ENCODE measurements at places on chromosomes 4 and X.

DNA sequence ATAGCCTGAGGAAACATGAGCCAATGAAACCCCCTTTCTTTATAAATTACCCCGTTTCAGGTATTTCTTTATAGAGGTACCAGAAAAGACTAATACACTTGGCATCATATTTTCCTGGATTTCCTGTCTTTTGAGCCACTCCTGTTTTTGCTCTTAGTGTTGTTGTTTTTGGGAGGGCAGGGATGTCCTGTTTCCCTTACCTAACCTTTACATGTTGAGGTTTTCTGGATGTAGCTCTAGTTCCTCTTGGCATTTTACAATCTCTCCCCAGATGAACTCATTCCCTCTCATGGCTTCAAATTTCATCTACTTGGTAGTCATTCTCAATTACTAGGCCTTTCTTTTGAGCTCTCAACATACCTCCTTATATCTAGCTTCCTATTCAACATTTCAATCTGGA is 104.1 kb upstream of the MAB21L2 start:
- DNase-seq, result no peak

- DNase-seq, result no peak
Observed at GRCh38 chr4:53057679-53058078, 195.6 kb downstream of the RASL11B start.

- no peak for DNase-seq
Observed at GRCh38 chr4:3374011-3374645, 67.6 kb upstream of the HGFAC start.

- DNase-seq, result no peak
Observed at GRCh38 chr4:152572417-152573086, 36.7 kb upstream of the FBXW7 start.

- no peak for DNase-seq
Observed at GRCh38 chr4:54363037-54363436, 133.9 kb downstream of the PDGFRA start.

DNA sequence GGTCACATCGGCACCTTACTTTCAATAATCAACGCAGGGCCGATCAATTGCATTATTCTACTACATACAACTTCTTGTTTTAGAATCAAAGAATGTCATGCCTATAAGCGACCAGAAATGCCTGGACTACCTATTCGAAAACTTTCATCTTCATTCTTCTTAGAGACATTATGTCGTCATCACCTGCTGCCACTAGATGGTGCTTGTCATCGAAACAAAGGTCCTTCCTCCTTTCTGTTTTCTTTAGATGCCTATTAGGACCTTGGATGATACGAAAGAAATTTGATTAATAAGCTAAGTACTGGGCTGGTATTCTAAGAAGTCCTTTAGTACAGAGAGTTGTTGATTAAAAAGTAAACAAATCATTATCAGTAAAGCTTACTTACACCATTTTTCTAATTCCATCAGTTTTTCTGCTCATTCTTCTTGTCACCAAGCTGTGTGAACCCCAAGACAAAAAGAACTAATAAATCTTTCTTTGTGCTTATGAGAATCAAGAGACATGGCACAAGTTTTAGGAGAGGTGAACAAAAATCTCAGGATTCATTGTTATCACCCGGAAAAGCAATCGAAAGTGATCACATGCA is 154.5 kb upstream of the SLC4A4 start:
- DNase-seq, result no peak

DNA sequence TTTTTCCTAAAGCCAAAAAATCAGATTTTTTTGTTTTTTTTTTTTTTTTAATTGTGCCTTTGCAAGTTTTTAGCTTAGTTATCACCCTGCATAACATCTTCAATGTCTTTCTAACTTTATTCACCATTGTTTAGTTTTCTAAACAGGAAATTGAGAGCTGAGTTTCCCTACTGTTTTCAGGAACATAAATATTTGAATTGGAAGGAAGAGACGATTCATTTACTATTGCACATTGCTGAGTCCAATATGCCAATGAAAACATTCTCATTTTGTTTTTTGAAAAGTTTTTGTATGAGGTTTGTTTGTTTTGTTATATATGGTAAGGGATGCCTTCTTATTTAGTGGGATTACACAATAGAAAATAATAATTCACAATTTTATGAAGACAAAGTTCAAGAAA is 148.4 kb downstream of the ANKRD50 start:
- no peak for DNase-seq

DNA sequence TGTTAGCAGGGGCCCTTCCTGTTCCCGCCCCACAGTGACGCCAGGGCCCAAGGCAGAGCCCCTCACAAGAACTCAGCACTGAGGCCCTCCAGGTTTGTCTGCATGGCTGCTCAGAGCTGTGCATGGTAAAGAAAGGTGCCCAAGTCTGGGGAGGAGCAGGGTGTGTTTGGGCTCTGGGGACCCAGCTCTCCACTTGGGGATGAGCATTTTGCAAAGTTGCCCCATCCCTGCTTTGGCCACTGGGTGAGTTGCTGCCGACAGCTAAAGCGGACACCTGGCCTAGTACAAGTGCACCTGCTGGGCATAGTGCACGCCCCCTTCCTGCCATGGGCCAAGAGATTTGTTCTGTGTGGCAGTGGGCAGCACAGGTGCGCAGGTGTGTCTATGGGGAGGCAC is 2.0 kb upstream of the MXD4 start:
- DNase-seq, result no peak

GRCh38 chr4:78059938-78060337 is 2.8 kb downstream of the FRAS1 start:
- no peak for DNase-seq

Measured in activated CD4-positive, CD25-positive, alpha-beta regulatory T cell (primary cell).